Suprapubic skin (tissue), 4 donors: ENCODE measurements at places on chromosomes 7 and 10. TPM values are rescaled to one million over a fixed set of nuclear protein-coding genes. Genes with fewer than 3 reads are reported as not detected.

Gene LZTS2
- 88.8 TPM for total RNA-seq

Gene ZNF503
- total RNA-seq = 6.7 TPM

Gene C7orf57
- total RNA-seq = not detected

Gene NACAD
- 0.76 TPM for total RNA-seq

Gene ZNF488
- 3.3 TPM for total RNA-seq

Gene TFEC
- total RNA-seq = 0.30 TPM

Gene TEX36
- not detected for total RNA-seq

Gene BTBD16
- 10.2 TPM for total RNA-seq

Gene DHX32
- total RNA-seq = 40.0 TPM

Gene WAPL
- total RNA-seq = 50.3 TPM

Gene TMEM196
- not detected for total RNA-seq

Gene RNF133
- 0.72 TPM for total RNA-seq

Gene THSD7A
- total RNA-seq = 5.4 TPM

Gene SFRP5
- total RNA-seq = 0.91 TPM

Gene AKR1C8
- total RNA-seq = not detected
